ENCODE measurements at places on chromosomes 5 and 9.

GRCh38 chr9:114677418-114677817 lies 4.6 kb downstream of the TEX48 start:
- no peak for DNase-seq

DNA sequence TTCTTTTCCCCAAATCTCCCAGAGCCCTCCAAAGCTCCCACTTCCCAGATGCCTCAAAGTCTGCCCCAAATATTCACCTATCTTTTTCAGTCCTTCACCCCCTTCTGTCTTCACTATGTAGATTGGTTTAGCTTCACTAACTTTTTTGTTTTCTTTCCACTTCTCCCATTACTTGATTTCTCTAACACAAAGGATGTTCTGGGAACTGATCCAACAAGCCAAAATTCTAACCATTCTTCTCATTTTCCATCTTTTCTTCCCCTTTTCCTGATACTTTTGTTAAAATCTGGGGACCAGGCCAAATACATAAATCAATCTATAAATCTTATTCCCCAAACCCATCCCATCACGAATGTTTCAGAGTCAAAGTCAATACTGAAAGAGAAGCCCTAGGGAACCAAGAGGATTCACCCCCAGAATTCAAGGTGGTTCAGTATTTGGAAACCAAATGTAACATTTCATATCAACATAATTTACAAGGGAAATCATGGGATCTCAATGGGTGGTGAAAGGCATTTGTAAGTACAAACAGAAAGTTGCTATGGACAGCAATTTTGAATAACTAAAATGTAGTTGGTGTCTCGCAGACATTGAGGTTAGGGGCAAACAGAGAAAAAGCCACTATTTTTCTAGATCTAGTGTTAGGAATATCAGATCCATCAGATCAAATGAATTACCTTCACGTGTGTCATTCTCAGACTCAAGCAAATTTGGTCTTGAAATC lies 35.3 kb downstream of the APTX start:
- DNase-seq: no peak

- DNase-seq: no peak
These were observed 940 bp upstream of the CAMK4 start for GRCh38 chr5:111223101-111223786.

- DNase-seq: no peak
These were observed 38.9 kb upstream of the STX17 start for GRCh38 chr9:99867536-99867935.

GRCh38 chr5:10789021-10789420 lies 28.0 kb upstream of the DAP start:
- DNase-seq: no peak

DNA sequence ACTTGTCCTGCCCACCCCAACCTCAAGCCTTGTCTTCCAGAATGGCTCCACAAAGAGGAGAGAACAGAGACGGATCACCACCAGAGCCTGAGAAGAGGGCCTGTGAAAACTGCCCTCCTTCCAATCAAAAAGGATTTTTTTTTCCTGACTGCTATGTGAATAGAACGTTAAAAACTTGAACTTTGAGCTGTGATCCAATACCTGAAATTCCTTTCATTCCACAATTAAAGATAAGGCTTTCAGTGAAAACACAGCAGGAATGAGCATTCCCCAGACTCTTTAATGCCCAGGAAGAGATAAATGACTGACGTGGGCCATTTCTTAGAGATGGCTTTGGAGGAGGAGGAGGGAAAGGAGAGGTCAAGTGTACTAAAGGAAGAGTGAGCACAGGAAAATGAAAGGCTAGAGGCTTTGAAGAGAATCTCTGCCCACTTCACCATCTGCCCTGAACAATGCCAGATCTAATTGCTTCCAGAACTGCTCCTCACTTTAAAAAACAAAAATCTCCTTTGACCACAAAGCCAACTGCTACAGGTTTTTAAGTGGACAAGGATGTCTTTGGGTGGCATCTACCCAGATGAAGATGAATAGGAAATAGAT lies 177.9 kb upstream of the MAP3K1 start:
- no peak for DNase-seq

DNA sequence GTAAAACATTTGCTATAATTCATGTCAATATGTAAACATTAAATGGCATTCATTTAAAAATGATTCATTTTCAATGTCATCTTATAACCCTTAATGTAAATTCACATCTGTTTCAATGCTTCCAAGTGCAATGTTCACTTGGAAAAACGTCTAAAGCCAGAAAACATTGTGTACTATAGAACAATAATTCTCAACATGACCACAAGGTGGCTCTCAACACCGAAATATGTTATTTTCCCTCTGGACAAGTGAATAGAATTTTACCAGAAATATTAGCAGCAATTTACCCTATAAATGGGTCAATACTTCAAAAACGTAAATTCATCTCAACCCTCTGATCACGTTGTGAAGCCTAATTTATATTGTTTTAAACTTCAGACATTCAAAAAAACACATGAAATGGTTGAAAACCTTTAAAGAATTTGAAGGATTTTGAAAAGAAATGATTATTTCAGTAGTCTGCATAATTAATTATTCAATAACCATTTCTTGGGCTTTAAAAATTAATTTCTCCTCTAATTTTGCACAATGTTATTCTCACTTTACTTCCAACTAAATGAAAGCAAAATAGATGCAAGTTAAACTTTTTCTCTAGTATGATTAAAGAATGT lies 11.0 kb downstream of the CDH10 start:
- DNase-seq: no peak

DNA sequence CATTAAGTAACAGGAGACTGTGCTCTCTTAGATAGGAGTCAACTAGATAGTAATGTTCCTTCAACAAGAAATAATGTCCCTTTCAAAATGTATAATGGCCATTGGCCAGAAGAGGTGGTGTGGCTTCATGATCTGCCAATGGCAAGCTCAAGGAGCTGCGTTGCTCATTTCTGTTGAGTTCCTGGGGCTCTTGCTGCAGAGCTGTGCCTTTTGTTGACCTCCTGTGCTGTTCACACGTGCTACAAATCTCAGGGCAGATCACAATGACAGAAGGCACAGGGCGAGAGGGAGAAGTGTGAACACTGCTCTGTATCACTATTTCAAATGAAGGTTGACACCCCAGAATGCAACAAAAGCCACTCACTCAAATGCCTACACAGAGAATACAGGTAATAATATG lies 16.0 kb upstream of the TBC1D2 start:
- no peak for DNase-seq

GRCh38 chr9:128529191-128529590 lies 23.2 kb upstream of the SPTAN1 start:
- no peak for DNase-seq

- DNase-seq: no peak
These were observed 213.8 kb upstream of the ACTBL2 start for GRCh38 chr5:57696389-57696769.

- no peak for DNase-seq
These were observed 71.8 kb downstream of the HMCN2 start for GRCh38 chr9:130337318-130337717.

- no peak for DNase-seq
These were observed 7.8 kb downstream of the FST start for GRCh38 chr5:53488195-53488722.

DNA sequence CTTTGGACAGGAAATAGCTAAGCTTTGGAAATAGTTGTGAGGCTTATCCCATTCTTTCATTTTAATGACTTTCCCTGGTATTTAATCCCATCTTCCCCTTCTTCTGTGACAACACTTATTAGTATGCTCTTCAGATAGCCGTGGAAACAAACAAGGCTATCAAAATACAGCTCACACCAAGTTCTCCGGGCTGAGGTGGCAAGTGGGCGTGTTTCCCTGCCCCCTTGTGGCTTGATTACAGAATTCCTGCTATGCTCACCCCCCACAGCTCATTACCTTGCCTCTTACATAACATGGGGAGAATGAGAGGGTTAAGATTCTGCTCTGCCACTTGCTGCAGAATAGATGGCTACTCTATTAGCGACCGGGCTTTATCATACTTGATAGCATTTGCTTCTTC lies 437.1 kb upstream of the TLE4 start:
- no peak for DNase-seq

DNA sequence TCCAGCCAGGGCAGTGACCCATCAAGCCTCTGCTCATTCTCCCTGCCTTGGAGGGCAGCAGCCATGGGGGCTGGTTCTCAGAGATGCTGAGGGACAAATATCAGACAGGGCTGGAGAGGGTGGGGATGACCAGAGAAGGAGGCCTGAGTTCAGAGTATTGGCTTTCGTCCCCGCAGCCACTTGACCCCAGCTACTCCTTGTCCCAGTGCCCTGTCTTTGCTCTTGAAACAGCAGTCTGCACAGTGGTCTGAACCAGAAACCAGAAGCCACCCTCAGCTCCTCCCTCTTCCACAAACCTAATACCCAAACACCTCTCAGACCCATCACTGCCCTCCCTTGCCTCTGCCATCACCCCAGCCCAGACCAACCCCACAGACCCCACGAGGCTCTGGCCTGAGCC lies 36.3 kb upstream of the SMIM23 start:
- DNase-seq: no peak

DNA sequence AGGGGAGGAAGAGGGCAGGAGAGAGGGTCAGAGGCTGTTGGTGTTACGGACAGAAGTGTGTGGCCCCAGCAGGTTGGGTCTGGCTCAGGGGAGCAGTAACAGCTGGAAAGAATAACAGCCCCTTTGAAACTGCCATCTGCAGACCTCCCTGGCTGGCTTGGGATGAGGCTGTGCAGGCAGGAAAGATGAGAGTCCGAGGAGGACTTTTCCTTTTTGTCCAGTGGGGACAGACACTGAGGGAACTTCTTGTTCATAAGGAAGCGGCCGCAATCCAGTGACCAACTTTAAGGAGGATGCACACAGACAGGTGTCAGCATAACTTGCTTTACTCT lies 14.8 kb upstream of the PLEKHG4B start:
- DNase-seq: no peak

- no peak for DNase-seq
These were observed 33.0 kb upstream of the CEP120 start for GRCh38 chr5:123456242-123456641.

DNA sequence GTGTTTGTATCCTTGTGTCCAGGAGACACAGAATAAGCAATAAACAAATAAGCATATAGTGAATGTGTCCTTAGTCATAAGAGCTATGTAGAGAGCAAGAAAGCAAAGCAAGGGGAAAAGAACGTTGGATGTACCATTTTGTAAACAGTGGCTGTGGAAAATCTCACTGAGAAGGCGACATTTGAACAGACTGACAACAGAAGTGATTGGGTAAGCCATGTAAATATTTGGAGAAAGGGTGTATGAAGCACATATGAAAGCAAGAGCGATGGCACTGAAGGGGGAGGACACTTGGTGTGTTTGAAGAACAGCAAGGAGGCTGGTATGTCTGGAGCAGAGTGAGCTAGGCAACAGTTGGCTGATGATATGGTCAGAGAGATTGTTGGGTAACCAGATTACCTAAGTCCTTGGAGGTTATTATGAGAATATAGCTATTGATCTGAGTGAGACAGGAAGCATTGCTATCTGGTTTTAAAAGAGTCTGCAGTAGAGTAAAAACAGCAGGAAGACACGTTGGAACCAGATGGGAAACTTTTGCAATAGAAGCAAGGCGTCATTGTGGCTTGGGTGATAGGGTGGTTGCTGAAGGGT lies 115.5 kb upstream of the IL7R start:
- no peak for DNase-seq

- DNase-seq: no peak
These were observed 16.3 kb downstream of the FABP6 start for GRCh38 chr5:160245506-160246086.

DNA sequence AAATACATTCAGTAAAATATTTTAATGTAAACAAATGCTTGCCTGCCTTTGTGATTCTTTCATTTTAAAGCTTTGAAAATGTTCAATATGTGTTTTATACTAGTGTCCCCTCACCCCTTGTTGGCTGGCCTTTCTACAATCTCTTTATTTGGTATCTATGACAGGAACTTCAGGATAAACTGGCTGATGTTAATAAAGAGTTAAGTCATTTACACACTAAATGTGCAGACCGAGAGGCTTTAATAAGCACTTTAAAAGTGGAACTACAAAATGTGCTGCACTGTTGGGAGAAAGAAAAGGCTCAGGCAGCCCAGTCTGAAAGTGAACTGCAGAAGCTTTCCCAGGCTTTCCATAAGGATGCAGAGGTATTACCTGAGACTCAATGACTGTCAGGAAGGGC lies 171.8 kb downstream of the CCDC171 start:
- no peak for DNase-seq

GRCh38 chr5:103475629-103476240 lies 86.9 kb downstream of the NUDT12 start:
- DNase-seq: no peak

DNA sequence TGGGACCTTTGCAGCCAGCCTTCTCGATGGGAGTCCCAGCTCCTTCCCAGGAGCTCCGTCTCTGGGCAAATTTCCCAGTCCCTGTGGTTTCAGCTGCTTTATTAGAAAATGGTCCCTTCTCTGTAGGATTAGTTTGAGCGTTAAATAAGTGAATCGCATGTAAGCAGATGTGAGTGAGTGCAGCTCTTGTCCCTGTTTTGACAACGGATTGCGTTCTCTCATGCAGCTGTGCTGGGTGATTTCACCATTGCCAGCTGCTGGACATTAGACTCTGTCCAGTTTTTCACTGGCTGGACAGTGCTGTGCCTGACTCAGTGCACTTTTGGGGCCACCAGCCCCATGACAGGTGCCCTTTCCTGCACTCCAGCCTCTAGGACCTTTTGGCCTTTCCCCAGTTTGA lies 11.6 kb upstream of the CEL start:
- no peak for DNase-seq

- no peak for DNase-seq
These were observed 10.7 kb downstream of the IFNA5 start for GRCh38 chr9:21294364-21294774.

- DNase-seq: no peak
These were observed 276.2 kb downstream of the HSPA4 start for GRCh38 chr5:133327946-133328401.

GRCh38 chr5:150214289-150214688 lies 24.4 kb downstream of the SLC6A7 start:
- no peak for DNase-seq

- DNase-seq: peak; percentile 62
These were observed 146.4 kb downstream of the HACD4 start for GRCh38 chr9:20884985-20885593.

DNA sequence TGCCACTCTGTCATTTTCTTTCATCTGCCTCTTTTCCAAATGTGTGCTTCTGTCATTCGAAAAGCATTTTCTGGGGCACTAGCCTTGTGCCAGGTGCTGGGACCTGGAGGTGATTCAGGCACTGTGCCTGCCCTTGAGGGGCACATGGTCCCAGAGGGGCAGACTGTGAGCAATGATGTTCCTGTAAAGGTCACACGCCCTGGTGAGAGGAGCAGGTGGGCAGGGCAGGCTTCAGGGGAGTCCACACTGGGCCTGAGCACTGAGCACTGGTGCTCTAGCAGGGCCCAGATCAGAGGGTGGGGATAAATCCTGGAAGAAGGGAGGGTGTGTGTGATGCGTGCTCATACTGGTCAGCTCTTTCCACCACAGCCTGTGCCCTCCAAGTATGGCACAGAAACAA lies 77.8 kb downstream of the COL15A1 start:
- DNase-seq: no peak

- DNase-seq: peak; percentile 5
These were observed 50.1 kb upstream of the SMAD5 start for GRCh38 chr5:136082390-136083193.

GRCh38 chr9:124621371-124622328 lies 114.5 kb upstream of the NR5A1 start:
- DNase-seq: no peak
